ENCODE measurements at places on chromosomes 7 and 10.

DNA sequence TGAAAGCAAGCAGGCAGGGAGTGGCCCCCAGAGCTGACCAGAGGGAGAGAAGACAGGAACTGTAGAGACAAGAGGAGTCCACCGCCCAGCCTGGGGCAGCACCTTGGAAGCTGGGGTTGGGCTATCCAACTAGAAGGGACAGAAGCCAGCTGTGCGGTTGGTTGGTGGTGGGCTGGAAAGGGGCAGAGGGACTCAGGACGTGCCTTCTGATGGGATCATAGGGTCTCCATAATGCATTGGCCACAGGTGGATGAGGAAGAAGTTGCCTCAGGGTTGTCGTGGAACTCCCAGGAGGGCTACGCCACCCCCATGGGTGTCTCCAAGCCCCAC is 114.0 kb upstream of the RET start:
- DNase-seq: no peak

DNA sequence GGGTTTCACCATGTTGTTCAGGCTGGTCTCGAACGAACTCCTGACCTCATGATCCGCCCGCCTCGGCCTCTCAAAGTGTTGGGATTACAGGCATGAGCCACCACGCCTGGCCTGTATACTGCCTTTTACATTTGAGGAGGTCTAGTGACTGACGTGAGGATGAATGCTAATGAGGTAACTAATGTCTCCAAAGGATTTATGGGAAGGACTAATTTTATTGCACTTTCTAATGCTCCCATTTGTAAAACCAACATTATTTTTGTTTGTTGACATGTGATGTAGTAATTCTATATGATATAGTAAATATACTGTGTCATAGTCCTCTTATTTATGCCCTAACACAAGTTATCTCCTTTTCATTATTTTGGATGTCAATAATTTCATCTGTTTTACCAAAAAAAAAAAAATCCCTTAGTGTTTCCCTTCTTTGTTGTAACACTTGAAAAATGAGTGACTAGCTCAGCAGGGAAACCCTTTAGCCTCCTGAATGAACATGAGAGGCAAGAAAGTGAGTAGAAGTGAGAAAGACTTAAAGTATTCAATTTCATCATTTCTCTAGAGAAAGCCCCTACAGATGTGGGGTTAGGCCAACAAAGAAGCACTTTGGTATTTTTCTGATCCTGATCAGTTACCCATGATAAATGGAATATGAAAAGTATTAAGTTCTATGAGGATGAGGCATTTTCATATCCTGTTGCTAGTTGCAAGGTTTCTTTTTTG is 596.9 kb upstream of the PCDH15 start:
- DNase-seq: no peak

DNA sequence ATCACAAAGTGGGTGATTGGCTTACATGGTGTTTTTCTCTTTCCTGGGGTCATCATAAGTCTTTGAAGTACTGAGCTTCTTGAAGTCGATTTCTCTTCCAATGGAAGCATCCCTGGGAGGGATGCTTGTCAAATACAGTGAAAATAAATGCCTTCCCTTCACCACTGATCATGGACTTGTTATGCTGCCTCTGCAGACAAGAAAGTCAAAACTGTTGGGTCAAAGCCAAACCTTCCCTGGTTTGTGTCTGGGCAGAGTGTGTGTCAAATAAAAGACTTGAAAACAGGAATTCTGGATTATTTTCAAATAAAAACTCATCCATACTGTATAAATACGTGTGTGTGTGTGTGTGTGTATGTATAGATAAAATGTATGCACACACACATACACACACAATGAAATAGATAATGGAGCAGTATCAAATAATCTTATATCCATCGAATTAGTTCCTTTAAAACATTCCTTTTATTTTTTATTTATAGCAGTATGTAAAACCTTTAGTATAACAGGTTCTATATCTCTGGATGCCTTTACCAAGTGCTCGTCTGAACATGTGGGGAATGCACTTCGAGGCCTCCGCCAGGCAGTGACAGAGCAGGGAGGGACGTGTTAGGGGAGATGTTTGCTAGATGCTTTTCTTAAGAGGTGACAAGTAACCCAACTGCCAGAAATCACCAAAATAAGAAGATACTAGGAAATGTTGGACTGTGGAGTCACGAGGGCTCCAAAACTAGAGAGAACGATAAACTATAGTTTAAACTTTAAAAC is 27.2 kb upstream of the WNT16 start:
- DNase-seq: no peak

DNA sequence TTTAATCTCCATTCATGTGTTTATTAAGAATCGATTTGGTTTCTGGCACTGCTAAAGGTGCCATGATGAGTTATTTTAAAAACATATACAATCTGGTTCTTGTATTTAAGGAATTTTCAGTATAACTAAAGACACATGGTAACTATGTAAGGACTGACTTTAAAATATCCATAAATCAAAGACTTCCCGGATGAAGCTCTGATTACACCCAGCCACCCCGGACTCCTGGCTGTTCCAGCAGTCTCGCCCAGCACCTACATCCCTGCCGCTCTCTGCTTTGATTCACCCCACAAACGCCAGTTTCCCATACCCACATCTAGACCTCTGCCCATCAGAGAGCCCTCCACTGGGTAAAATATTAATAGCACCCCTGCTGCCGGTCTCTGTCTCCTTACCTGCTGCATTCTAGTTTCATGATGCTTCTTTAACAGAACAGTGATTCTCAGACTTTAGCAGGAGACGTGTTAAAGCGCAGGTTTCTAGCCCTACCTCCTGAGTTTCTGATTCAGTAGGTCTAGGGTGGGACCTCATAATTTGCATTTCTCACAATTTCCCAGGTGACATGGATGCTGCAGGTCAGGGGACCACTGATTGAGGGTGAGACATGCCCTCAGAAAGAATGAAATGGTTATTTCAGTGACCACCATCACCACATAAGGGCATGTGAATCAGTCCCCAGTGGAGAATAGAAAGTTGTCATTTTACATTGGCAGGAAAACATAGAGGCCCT is 185.7 kb downstream of the KIAA1217 start:
- DNase-seq: no peak

- no peak for DNase-seq
Observed at GRCh38 chr10:104582602-104582951, 58.5 kb upstream of the SORCS3 start.

DNA sequence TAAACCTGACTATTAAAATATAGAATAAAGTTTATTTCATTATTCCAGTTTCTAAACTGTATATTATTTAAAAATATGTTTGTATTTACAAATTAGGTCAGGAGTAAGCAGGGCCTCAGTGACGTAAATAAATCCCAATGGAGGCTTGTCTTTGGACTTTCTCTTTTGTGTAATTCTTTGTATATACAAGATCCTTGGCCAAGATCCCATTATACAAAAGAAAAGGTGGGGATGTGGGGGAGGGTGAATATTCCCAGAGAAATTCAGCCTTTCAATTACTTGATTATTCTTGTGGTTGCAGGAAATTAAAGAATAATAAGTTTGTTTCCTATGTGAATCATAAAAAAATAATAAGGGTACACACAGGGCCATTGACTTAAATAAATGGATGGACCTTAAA is 178.7 kb upstream of the PRPS1L1 start:
- DNase-seq: no peak

DNA sequence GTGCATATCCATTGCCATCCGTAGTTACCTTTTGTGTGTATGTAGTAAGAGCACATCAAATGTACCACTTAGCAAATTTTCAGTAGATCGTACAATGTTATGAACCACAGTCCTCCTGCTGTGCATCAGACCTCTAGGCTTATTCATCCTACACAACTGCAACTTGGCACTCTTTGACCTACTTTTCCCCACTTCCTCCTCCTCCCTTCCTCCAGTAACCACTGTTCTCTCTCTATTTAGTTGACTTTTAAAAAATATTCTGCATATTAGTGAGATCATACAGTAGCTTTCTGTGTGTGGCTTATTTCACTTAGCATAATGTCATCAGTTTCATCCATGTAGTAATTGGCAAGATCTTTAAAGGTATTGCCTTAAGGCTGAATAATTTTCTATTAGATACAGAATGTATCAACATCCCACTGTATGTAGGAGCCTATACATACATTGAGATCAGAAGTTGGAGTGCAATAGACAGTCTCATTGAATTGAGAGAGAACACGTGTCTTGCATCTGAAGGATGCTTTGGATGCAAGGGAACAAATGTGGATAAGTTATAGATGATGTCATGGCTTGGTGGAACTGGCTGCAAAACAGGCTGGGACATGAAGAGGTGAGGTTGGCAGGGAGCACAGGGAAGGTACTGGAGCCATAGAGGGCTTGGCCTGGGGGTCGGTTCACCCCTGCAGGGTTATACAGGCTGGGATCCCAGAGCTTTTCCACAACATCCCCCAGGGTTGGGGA is 83.0 kb upstream of the FAM180A start:
- no peak for DNase-seq
